ENCODE measurements at places on chromosomes 11 and 22. TPM values are rescaled to one million over a fixed set of nuclear protein-coding genes. Genes with fewer than 3 reads are reported as not detected.

The HBG1 gene
- total RNA-seq, result not detected

The SYNGR1 gene
- total RNA-seq, result 3.3 TPM

The PACSIN2 gene
- total RNA-seq, result 82.0 TPM

The UCP2 gene
- 23.7 TPM for total RNA-seq

The C1QTNF4 gene
- 0.29 TPM for total RNA-seq

The MS4A2 gene
- not detected for total RNA-seq

The TST gene
- total RNA-seq, result 90.9 TPM

The DGCR6L gene
- total RNA-seq, result 67.4 TPM

The IGSF9B gene
- not detected for total RNA-seq

The APOA5 gene
- total RNA-seq, result not detected

The TEAD1 gene
- 55.5 TPM for total RNA-seq

The OR2AT4 gene
- total RNA-seq, result not detected

The OR6T1 gene
- not detected for total RNA-seq

The POLA2 gene
- total RNA-seq, result 16.1 TPM

The C22orf42 gene
- not detected for total RNA-seq

The CEND1 gene
- 0.58 TPM for total RNA-seq

The SLC37A2 gene
- total RNA-seq, result 6.9 TPM

The H19 gene
- total RNA-seq, result 91.3 TPM

The LRP5 gene
- total RNA-seq, result 72.2 TPM

The RASD2 gene
- 0.29 TPM for total RNA-seq

The SLCO2B1 gene
- total RNA-seq, result 0.97 TPM

The PITPNB gene
- 40.9 TPM for total RNA-seq

The CCDC87 gene
- 0.18 TPM for total RNA-seq

The GAB4 gene
- not detected for total RNA-seq

The MGAT3 gene
- total RNA-seq, result 0.05 TPM

The EP300 gene
- 62.8 TPM for total RNA-seq

The MMP8 gene
- not detected for total RNA-seq

The RASGRP2 gene
- 1.3 TPM for total RNA-seq

The CDHR5 gene
- total RNA-seq, result not detected

The BRSK2 gene
- total RNA-seq, result 0.93 TPM

The INPP5J gene
- total RNA-seq, result 0.35 TPM

The DDX25 gene
- not detected for total RNA-seq

The MS4A4A gene
- total RNA-seq, result not detected

The POTEH gene
- not detected for total RNA-seq

The MPPED2 gene
- not detected for total RNA-seq

The SEZ6L gene
- not detected for total RNA-seq

The OR4C12 gene
- not detected for total RNA-seq

The CHADL gene
- total RNA-seq, result 0.73 TPM

The CNIH2 gene
- total RNA-seq, result not detected

The FBLN1 gene
- 6.6 TPM for total RNA-seq

All from glomerular endothelial cell (primary cell).